Ovary (tissue), 10 donors: ENCODE measurements at places on chromosomes 11 and 22. TPM values are rescaled to one million over a fixed set of nuclear protein-coding genes. Genes with fewer than 3 reads are reported as not detected.
A peak's percentile ranks its signal among the peaks of the same experiment; 100 is the strongest.

DNA sequence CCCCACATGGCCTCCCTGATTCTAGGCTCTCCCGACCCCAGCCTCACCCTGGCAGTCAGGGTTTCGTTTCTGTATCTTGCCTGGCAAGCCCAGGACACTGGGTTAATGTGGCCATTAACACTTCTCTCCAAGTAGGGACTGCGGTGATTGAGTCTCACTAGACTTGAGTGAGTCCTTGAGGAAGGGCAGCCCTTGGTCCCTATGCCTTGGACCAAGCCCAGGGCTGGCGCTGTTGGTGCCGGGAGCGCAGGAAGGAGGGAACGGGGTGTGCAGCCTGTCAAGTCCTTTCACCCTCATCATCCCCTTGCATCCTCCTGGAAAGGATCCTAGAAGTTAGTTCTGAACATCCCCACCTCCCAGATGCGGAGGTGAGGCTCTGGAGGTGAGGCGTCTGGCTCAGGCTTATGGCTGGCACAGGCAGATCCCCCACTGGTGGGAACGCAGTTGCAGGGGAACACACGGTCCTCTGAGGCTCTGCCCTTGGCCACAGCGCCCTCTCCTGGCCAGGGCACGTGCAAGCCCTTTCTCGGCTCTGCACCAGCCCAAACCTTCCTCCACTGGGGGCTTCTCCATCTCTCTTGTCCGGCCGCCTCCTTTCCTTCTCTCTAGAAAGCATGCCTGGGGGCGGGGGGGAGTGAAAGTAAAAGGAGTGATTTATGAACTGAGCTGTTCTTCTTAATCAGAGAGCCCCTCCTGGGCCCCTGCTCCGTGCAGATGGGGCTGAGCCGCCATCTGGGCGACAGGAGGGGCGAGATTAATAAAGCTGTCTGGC, 56.7 kb downstream of the TP53I11 start:
- peak; percentile 85 for DNase-seq

- DNase-seq, result peak; percentile 11
These were observed 77.6 kb upstream of the KCNQ1OT1 start for GRCh38 chr11:2777386-2777785.

- no peak for DNase-seq
These were observed 119.3 kb downstream of the WNT11 start for GRCh38 chr11:76086743-76087635.

- no peak for DNase-seq
These were observed 265.4 kb upstream of the PLET1 start for GRCh38 chr11:112525844-112526590.

The SEC14L3 gene
- not detected for polyA plus RNA-seq

- DNase-seq, result no peak
These were observed 127.6 kb downstream of the CNTN5 start for GRCh38 chr11:99148352-99148751.

The CNGA4 gene
- polyA plus RNA-seq, result 0.38 TPM

The NAALADL1 gene
- polyA plus RNA-seq, result 7.1 TPM

DNA sequence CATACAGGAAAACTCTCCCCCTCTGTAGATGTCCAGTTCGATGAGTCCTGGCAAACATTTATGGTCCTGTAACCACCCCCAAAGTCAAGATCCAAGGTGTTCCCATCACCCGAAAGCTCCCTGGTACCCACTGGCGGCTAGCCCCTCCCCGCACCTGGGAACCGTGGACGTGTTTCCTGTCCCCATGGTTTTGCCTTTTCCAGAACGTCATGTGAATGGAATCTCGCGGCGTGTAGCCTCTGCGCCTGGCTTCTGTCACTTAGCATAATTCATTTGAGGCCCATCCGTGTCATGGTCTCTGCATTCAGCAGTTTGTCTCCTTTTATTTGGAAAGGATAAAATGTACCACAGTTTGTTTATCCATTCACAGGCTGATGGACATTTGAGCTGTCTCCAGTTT, 106.3 kb downstream of the KCNQ1 start:
- DNase-seq, result peak; percentile 18

DNA sequence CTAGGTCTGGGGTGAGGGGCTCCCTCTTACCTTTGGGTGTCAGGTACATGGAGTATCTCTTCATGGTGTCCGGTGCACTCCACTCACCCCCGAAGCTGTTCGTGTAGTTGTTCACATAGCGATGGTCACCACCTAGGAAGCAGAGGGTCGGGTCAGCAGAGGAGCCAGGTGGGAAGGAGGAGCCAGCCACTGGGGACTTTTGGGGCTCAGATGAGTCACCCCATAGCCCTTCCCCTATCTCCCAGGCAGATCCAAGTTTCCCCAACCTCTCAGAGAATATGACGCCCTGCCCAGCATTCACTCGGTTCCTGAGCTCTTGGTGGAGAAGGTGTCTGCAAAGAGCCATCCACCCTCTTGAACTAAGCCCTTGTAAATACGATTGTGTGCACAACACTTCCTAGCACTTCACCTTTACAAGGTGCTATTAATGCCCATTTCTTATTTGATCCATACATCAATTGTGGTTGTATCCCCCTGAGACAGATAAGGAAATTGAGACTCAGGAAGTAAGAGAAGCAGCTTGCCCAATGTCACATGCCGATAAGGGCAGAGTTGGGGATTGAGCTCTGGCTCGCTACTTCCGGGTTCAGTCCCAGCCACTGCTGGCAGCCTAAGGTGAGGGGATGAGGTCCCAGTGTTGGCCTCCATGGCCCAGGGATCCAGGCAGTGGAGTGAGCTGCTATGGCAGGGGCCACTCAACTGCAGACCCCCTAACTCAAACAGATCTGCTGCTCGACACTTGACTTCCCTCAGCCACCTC, 14.8 kb downstream of the TRIM29 start:
- DNase-seq, result no peak

DNA sequence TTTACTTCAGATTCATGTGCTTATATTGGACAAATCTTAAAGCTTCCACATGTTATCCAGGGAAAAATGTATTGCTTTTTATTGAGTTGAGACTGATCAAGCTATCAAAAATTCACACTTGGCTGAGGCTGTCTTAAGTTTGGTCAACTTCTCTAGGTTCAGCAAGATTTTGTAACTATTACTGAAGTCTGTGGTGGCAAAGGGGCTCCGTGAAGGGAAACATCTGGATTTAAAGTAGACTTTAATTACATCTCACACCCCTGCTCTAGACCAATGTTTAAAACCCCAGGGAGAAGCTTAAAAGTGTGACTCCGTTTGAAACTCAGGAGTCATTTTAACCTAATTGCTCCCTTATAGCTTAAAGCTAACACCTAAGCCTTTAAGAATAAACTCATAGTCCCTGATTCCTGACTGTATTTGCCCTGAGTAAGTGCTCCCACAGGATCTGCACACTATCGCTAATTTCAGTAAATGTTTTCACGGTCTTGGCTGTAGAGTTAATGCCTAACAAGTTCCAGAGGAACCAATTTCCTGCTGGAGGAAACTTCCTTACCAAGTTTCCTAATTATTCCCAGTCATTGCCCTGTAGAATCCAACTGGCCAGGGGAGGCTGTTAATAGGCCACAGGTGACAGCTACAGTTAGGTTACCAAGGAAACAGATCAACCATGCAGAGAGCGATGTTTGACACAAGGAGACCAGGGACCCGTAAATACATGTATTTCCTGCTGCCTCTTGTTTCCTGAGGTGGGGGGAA, 40.5 kb downstream of the OR10A6 start:
- DNase-seq, result no peak

DNA sequence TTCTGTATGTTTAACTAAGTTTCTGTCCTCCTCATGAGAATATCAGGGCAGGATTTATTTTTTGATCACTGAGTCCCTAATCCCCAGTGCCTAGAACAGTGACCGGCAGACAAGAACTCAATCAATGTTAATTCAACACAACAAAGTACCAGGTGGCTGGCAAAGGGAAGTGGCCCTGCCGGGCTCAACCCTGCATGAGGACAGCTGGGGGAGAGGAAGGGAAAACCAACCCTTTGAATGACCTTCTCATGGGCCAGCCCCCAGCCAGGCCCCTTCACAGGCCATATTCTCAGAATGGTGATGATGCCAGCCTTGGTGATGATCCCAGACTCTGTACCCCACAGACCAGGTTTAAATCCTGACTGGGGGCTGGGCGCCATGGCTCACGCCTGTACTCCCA, 1.4 kb upstream of the MFNG start:
- DNase-seq, result no peak

DNA sequence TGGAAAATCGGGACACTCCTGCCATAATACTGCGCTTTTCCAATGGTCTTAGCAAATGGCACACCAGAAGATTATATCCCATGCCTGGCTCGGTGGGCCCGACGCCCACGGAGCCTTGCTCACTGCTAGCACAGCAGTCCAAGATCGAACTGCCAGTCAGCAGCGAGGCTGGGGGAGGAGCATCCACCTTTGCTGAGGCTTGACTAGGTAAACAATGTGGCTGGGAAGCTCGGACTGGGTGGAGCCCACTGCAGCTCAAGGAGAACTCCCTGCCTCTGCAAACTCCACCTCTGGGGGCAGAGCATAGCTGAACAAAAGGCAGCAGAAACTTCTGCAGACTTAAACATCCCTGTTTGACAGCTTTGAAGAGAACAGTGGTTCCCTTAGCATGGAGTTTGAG, 15.6 kb downstream of the PTH start:
- DNase-seq, result no peak

DNA sequence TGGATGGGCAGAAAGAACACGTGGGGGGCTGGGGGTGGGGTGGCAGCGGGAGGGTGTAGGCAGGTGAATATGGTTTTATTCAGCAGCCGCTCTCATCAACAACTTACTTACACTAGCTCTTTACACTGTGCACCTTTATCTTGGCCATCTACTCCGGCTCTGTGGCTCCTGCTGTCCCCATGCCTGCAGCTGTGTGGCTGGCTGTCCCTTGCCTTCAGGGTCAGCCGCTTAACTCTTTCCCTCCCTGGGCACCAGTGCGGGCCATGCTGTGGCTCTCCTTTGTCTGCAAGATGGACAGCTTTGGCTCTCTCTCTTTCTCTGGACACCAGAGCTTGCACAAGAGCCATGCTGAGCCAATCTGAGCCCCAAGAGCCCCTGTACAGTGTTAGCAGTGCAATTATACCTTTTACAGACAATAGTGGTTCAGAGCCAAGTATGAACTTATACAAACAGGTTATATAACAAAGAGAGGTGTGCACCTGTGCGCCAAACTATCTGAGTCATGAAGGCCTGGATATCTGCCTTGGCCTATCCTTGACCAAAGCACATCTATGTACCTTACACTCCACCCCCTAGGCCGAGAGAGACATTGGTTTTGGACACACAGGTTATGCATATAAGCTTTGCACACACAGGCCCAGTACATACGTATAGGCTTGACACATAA, 94.3 kb upstream of the CTSC start:
- no peak for DNase-seq

DNA sequence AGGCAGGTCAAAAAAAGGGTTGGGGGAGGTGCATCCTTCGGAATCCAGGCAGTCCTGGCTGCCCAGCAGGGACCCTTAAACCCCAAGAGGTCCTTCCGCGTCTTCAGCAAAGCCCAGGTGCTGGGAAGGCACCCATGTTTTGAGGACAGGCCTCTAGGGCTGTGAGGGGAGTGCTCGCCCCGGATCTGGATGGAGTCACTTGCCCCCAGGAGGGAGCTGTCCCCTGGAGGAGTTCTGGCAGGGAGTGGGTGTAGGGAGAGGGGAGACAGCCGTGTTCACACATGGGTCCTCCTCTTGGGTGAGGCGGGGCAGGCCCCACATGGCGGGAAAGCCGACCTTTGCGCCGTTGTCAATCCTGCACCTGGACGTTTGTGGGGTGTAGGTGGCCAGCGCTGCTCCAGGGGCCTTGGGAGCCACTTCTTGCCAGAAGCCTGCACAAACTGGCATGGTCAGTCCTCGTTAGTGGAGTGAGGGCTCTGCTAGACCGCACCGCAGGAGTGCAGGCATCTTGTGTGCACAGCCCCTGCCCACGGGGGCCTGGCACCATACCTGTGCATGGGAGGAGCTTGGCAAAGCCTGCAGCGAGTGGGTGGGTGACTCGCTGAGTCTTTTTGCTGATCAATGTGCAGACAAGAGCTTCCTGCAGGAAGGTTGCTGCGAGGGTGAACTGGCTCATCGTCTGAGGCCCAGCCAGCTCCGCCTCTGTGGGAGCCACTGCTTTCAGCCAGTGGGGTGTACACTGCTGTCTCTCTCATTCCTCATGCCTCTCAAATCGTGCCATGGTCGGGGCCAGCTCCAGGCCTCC, 16.0 kb downstream of the PPIL2 start:
- DNase-seq, result no peak

The STIM1 gene
- 75.2 TPM for polyA plus RNA-seq

DNA sequence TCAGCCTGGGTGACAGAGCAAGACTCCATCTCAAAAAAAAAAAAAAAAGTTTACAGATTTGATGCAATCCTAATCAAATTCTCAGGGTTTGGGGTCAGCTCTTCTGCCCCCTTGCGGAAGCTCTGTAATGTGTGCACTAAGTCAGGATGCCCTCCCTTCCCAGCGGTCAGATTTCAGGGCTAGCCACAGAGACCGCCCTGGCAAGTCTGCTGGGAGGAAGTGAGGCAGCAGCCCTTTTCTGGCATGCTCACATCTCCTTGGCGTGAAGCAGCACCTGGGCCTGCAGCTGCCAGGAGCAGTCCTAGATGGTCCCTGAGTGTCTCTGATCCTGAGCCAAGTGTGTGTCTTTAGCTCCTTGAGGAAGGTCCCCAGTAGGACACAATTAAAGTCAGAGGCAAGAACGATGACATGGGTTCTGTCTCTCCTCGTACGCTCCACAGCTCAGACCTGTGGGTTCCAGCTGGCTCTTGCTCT, 10.9 kb upstream of the APOBEC3C start:
- DNase-seq, result peak; percentile 78

- DNase-seq, result no peak
These were observed 29.4 kb downstream of the APOL1 start for GRCh38 chr22:36282328-36282831.

DNA sequence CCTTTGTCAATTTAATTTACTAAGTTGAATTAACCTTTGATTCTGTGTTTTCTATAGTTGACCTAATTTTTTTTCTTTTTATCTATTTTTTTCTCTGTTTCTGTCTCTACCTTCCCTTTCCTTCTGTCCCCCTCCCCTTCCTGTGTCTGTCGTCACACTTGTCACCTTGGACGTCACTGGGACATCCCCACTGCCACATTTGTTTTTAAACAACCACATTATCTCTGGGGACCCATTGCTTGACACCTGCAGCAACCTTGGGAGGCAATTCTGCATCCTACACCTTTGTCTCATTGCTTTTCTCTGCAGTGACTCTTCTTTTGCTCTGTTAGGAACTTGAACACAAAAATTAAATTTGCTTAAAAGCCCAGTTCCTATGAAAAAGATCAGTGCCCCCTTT, 51.8 kb upstream of the TTC12 start:
- no peak for DNase-seq

The CENPM gene
- 1.0 TPM for polyA plus RNA-seq

GRCh38 chr11:104899226-104899625, 966 bp upstream of the CASP12 start:
- DNase-seq, result no peak

DNA sequence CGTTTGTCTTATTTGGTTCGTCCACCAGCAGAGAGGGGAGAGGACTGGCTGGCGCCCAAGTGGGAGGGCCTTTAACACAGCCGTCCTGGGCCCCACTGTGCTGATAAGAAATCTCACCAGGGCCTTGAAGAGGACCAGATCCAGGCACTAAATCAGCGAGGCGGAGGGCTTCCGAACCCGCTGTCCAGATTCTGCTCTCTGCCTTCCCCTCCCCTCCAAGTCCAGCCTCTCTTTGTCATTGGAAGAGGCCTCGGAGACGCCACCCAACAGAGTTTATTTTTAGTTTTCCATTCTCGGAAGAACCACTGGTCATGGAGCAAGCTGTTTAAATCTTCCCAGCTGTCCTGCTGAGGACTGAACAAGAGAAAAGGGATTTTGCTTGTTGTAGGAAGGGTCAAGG, 9.3 kb upstream of the FXYD6 start:
- DNase-seq, result peak; percentile 92

- no peak for DNase-seq
These were observed 3.0 kb downstream of the TTC12 start for GRCh38 chr11:113317339-113317738.
